ENCODE measurements at places on chromosomes 1 and 21. TPM values are rescaled to one million over a fixed set of nuclear protein-coding genes. Genes with fewer than 3 reads are reported as not detected.

The CSDE1 gene
- 522 TPM for total RNA-seq

The CFAP57 gene
- 6.2 TPM for total RNA-seq

The GALNT2 gene
- 47.3 TPM for total RNA-seq

The RASSF5 gene
- 6.0 TPM for total RNA-seq

The ITGB2 gene
- 15.0 TPM for total RNA-seq

The MAB21L3 gene
- total RNA-seq = 0.46 TPM

The FCRLA gene
- not detected for total RNA-seq

The IL20 gene
- total RNA-seq = not detected

The RGS16 gene
- total RNA-seq = 13.6 TPM

The SYCP1 gene
- total RNA-seq = not detected

The RNF187 gene
- total RNA-seq = 75.0 TPM

The SIK1 gene
- total RNA-seq = 6.5 TPM

The GJA8 gene
- not detected for total RNA-seq

The CRYAA gene
- not detected for total RNA-seq

The RNASEL gene
- total RNA-seq = 6.0 TPM

The PSRC1 gene
- 12.0 TPM for total RNA-seq

The S100A1 gene
- total RNA-seq = 2.1 TPM

The TNFRSF8 gene
- not detected for total RNA-seq

The DDR2 gene
- 10.8 TPM for total RNA-seq

The ALX3 gene
- 0.23 TPM for total RNA-seq

The TRPM2 gene
- 9.2 TPM for total RNA-seq

The PGLYRP3 gene
- total RNA-seq = not detected

The VHLL gene
- 0.69 TPM for total RNA-seq

The FGR gene
- 1.4 TPM for total RNA-seq

The NT5C1A gene
- total RNA-seq = 2.3 TPM

The PTPRU gene
- total RNA-seq = 39.7 TPM

The KRTAP13-2 gene
- not detected for total RNA-seq

The NHLH1 gene
- total RNA-seq = 0.23 TPM

The GREM2 gene
- 5.3 TPM for total RNA-seq

The PLA2G2D gene
- total RNA-seq = not detected

The ARHGAP29 gene
- 25.8 TPM for total RNA-seq

The ENSA gene
- total RNA-seq = 127 TPM

The WNT4 gene
- total RNA-seq = 11.3 TPM

The CNR2 gene
- not detected for total RNA-seq

The CFHR2 gene
- not detected for total RNA-seq

The AADACL3 gene
- not detected for total RNA-seq

The TCHHL1 gene
- total RNA-seq = not detected

The RXRG gene
- total RNA-seq = 70.8 TPM

The CELSR2 gene
- 40.8 TPM for total RNA-seq

The MYOG gene
- not detected for total RNA-seq

The FOXD3 gene
- total RNA-seq = not detected

The HES2 gene
- total RNA-seq = not detected

The TEX35 gene
- not detected for total RNA-seq

The PCP4 gene
- 34.8 TPM for total RNA-seq

The CFHR1 gene
- 2.5 TPM for total RNA-seq

The A3GALT2 gene
- total RNA-seq = not detected

The SELENBP1 gene
- total RNA-seq = 12.7 TPM

The LRRIQ3 gene
- total RNA-seq = 2.5 TPM

The ALPL gene
- total RNA-seq = 10.4 TPM

The POU2F1 gene
- 36.9 TPM for total RNA-seq

The UBAP2L gene
- total RNA-seq = 66.4 TPM

The CGN gene
- 3.2 TPM for total RNA-seq

The LCE2A gene
- total RNA-seq = not detected

The MAN1C1 gene
- total RNA-seq = 11.1 TPM

All from diencephalon (tissue), 1 donor.